ENCODE measurements at places on chromosomes 5 and 9.

DNA sequence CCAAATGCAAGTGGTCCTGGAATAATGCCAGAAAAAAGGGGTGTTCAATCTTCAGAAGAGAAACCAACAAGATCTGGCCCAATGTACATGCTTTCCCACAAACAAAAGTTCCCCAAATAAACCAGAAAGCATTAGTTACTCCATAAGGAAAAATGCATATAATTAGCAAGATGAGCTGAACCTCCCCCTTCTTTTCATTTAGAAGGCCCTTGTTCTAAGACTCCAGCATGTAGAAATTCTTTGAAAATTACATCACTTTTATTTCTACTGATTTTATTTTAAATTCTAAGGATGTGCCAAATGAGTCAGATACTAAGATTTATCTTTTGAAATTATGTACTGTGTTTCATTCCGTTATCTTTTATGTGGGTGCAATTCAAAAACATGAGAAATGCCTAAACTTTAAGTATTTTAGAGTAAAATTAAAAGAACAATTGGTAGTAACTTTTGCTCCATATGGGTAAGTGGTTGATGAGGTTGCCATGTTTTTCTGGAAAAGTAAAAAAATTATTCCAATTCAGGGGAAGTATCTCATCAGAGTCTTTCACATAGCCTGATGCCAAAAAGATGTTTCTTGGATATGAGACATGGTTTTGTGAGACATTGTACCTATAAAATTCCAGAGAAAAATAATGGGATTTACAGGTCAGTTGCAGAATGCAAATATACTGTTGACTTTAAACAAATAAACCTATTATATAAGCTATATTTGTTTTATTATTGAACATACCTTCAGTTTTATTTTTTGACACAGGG lies 106.5 kb upstream of the CCDC112 start:
- DNase-seq, result no peak

DNA sequence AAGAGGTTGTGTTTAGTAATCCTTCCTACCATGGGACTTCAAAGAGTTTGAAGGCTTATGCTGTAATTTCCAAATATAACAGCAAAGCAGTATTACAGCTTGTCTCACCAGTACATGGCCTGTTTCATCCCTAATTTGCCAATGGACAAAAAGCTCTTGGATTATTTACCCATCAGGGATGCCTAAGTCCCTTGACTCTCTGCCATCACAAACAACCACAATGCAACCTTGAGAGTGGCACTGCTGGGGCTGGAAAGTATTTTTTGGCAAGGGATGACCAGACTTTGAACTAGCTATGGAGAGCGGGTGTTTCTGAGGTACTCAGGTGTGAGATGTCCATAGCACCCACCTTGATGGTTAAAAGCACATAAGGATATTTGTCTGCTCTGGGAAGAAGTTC lies 9.1 kb downstream of the MAMDC2 start:
- DNase-seq, result no peak

DNA sequence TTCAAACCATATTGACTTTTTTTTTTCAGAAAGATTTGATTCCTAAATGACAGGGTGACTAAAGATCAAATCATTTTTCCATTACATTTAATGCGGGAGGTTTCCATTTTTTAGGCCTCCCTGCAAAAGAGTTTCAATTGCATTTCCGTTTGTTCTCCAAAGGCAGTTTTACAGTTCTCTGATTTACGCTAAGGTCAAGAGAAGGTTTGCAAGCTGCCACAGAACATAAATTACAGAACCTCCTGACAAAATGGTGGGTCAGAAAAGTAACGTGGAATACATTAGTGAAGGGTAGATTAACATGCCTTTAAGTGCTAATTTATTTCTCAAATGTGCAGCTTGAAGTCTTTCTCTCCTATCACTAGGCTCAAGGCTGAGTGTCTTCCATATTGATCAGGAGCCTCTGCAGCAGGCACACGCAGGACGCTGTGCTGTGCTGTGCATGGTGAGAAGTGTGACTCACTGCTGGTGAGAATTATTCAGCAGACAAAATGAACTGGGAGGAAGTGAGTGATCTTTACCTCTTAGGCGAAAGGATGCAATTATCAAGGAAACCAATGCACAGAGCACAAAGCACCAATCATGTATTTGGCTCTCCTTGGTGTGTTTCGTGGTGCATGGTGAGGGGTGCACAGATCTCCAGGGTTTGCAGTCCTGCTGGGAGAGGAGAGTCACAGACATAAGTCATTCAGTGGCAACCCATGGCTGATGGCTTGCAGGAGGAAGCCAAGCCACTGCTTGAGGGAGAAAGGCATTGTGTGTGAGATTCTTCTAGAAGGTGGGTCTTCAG lies 136.3 kb downstream of the TENT4A start:
- DNase-seq, result no peak

GRCh38 chr9:25864509-25864908 lies 186.3 kb upstream of the TUSC1 start:
- no peak for DNase-seq

- no peak for DNase-seq
Measured at GRCh38 chr5:31625394-31625793, 13.5 kb upstream of the PDZD2 start.

DNA sequence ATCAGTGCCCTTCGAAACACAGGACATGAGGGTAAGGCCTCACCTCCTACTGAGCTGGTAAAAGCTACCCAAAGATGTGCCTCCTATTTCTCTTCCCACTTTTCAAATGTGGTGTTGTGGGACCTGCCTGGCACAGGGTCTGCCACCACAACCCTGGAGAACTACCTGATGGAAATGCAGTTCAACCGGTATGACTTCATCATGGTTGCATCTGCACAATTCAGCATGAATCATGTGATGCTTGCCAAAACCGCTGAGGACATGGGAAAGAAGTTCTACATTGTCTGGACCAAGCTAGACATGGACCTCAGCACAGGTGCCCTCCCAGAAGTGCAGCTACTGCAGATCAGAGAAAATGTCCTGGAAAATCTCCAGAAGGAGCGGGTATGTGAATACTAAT lies 1.9 kb downstream of the IRGM start:
- no peak for DNase-seq

GRCh38 chr5:82068723-82069122 lies 96.9 kb downstream of the ATG10 start:
- DNase-seq, result no peak

GRCh38 chr9:123712399-123712798 lies 217.5 kb downstream of the DENND1A start:
- DNase-seq, result no peak
